Endothelial cell of coronary artery (primary cell): ENCODE measurements at places on chromosomes 12 and 14. TPM values are rescaled to one million over a fixed set of nuclear protein-coding genes. Genes with fewer than 3 reads are reported as not detected.

The SLC16A7 gene
- total RNA-seq, result 5.5 and 9.4 TPM in 2 replicates

The PFKM gene
- total RNA-seq, result 66.2 and 82.8 TPM in 2 replicates

The LRRC10 gene
- total RNA-seq, result not detected in 2 replicates

The FICD gene
- 6.2 and 7.2 TPM in 2 replicates for total RNA-seq

The SMIM41 gene
- under 0.01 TPM in 1 of 2 replicates, not detected in the other for total RNA-seq

The SLC6A15 gene
- 0.18 and 1.0 TPM in 2 replicates for total RNA-seq

The ATP6V1D gene
- total RNA-seq, result 96.8 and 102 TPM in 2 replicates

The IL23A gene
- not detected in 2 replicates for total RNA-seq

The ADCY6 gene
- 34.6 and 55.4 TPM in 2 replicates for total RNA-seq

The BEGAIN gene
- under 0.01 TPM in 1 of 2 replicates, not detected in the other for total RNA-seq

The CD163L1 gene
- total RNA-seq, result 2.6 and 3.8 TPM in 2 replicates

The RNASE1 gene
- 46.7 and 82.6 TPM in 2 replicates for total RNA-seq

The PPP4R3A gene
- 73.8 and 86.3 TPM in 2 replicates for total RNA-seq

The DLST gene
- total RNA-seq, result 50.0 and 63.7 TPM in 2 replicates

The WDHD1 gene
- 9.7 and 13.9 TPM in 2 replicates for total RNA-seq

The TMCC3 gene
- total RNA-seq, result 18.3 and 30.9 TPM in 2 replicates

The HOXC13 gene
- total RNA-seq, result not detected in 2 replicates

The ZDHHC22 gene
- total RNA-seq, result 0.09 TPM in 1 of 2 replicates, not detected in the other

The KIF26A gene
- 2.7 and 15.2 TPM in 2 replicates for total RNA-seq

The ASPG gene
- total RNA-seq, result 0.09 TPM in 1 of 2 replicates, not detected in the other

The SCNN1A gene
- 0.09 TPM in 1 of 2 replicates, not detected in the other for total RNA-seq

The E2F7 gene
- total RNA-seq, result 7.8 and 9.8 TPM in 2 replicates

The GPR135 gene
- 0.72 and 2.1 TPM in 2 replicates for total RNA-seq

The PLA2G1B gene
- not detected in 2 replicates for total RNA-seq

The SIRT4 gene
- total RNA-seq, result 1.3 TPM in 2 replicates

The KRT2 gene
- not detected in 2 replicates for total RNA-seq

The OR4M1 gene
- not detected in 2 replicates for total RNA-seq

The DLK1 gene
- not detected in 2 replicates for total RNA-seq

The KRT74 gene
- not detected in 2 replicates for total RNA-seq

The HEATR5A gene
- 24.0 and 39.9 TPM in 2 replicates for total RNA-seq

The MGP gene
- 65.4 and 192 TPM in 2 replicates for total RNA-seq

The TBX5 gene
- total RNA-seq, result 0.19 TPM in 1 of 2 replicates, not detected in the other

The CKAP4 gene
- total RNA-seq, result 96.0 and 159 TPM in 2 replicates

The SMOC1 gene
- total RNA-seq, result under 0.01 and 0.09 TPM in 2 replicates

The LRRC43 gene
- 0.72 and 0.85 TPM in 2 replicates for total RNA-seq

The NKX2-1 gene
- not detected in 2 replicates for total RNA-seq

The KRT81 gene
- 0.18 TPM in 1 of 2 replicates, not detected in the other for total RNA-seq

The IL22 gene
- total RNA-seq, result not detected in 2 replicates

The SLC5A8 gene
- not detected in 2 replicates for total RNA-seq

The LRRK2 gene
- total RNA-seq, result 2.0 and 2.5 TPM in 2 replicates

The EPS8 gene
- total RNA-seq, result 15.7 and 80.9 TPM in 2 replicates

The SUSD6 gene
- total RNA-seq, result 9.0 and 14.2 TPM in 2 replicates

The RNASE3 gene
- total RNA-seq, result not detected in 2 replicates

The CLEC4D gene
- not detected in 2 replicates for total RNA-seq

The MDP1 gene
- 8.6 and 8.8 TPM in 2 replicates for total RNA-seq

The KLHL33 gene
- total RNA-seq, result not detected in 2 replicates
